ENCODE measurements at places on chromosomes 4 and X.

- H3K4me1 ChIP-seq, result peaks cover 35% of the 10 kb centered on the region
- peaks cover 11% of the 10 kb centered on the region for H3K36me3 ChIP-seq
- no peak overlapping the region for H3K4me3 ChIP-seq
These were observed 12.4 kb downstream of the STAG2 start for GRCh38 chrX:123973921-123974320.

- no peak overlapping the region for H3K4me3 ChIP-seq
- no peaks in the 10 kb centered on the region for H3K4me1 ChIP-seq
- H3K27ac ChIP-seq, result no peak overlapping the region
- DNase-seq, result no peak
- H3K36me3 ChIP-seq, result no peaks in the 10 kb centered on the region
These were observed 147.7 kb upstream of the GYPA start for GRCh38 chr4:144288011-144288903.

DNA sequence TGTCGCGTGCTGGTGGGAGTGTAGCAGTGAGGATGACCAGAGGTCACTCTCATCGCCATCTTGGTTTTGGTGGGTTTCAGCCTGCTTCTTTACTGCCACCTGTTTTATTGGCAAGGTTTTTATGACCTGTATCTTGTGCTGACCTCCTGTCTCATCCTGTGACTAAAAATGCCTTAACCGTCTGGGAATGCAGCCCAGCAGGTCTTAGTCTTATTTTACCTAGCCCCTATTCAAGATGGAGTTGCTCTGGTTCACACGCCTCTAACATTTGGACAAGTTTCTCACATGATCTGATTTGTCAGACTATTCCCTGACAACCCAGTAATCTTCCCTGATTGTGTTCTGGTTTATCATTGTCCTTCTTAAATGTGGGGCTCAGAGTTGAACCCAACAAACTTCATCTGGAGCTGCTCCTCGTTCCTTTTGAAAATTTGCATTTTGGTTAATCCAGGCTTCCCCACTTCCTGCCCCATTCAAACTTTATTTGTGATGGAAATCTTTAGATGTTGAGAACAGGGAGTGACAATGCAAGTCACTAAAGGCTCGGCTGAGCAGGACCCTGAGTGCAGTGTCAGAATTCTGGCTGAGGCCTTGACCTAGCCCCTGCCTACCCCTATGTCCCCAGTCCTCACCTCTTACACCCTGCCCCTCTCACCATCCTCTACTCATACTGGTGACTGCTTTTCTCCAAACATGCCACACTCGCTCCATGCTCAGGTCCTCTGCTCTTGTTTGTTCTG lies 226.8 kb downstream of the STIM2 start:
- no peak for DNase-seq
- peaks cover 35% of the 10 kb centered on the region for H3K27me3 ChIP-seq
- no peak overlapping the region for H3K4me3 ChIP-seq
- H3K27ac ChIP-seq, result no peak overlapping the region
- H3K36me3 ChIP-seq, result no peaks in the 10 kb centered on the region

GRCh38 chr4:110034026-110034393 lies 121.3 kb downstream of the EGF start:
- peaks cover 14% of the 10 kb centered on the region for H3K4me1 ChIP-seq
- no peak overlapping the region for H3K27ac ChIP-seq
- no peak for DNase-seq
- H3K27me3 ChIP-seq, result peaks cover 26% of the 10 kb centered on the region
- peaks cover 2% of the 10 kb centered on the region for H3K36me3 ChIP-seq

- no peak for DNase-seq
- peaks cover 10% of the 10 kb centered on the region for H3K36me3 ChIP-seq
- no peaks in the 10 kb centered on the region for H3K27me3 ChIP-seq
- H3K4me1 ChIP-seq, result peaks cover 34% of the 10 kb centered on the region
- peak overlapping the region; percentile 92 for H3K4me3 ChIP-seq
These were observed 50.7 kb downstream of the CLDN34 start for GRCh38 chrX:10017872-10018271.

DNA sequence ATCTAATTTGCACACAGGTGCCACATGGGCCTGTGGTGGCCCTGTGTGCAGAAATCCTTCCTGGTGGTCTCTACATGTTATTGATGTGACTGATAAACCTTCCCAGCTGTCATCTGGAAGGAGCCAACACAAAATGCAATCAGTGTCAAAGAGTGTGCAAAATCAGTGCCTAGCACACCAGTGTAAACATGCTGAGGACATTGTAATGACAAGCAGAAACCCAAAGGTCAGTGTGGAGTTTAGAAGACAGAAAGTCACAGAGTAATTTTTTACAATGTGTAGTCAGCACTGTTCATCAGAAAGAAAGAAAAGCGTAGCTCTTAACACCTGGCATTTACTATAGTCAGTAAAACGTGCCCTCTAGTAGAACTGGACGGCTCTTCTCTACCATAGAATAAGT lies 50.3 kb downstream of the PHKA2 start:
- H3K36me3 ChIP-seq, result no peaks in the 10 kb centered on the region
- no peak overlapping the region for H3K4me3 ChIP-seq
- no peaks in the 10 kb centered on the region for H3K4me1 ChIP-seq
- DNase-seq, result no peak

GRCh38 chrX:57977992-57978391 lies 67.7 kb upstream of the ZXDA start:
- H3K27me3 ChIP-seq, result no peaks in the 10 kb centered on the region
- no peaks in the 10 kb centered on the region for H3K36me3 ChIP-seq
- no peaks in the 10 kb centered on the region for H3K4me1 ChIP-seq
- no peak overlapping the region for H3K4me3 ChIP-seq
- no peak overlapping the region for H3K27ac ChIP-seq

- no peaks in the 10 kb centered on the region for H3K4me1 ChIP-seq
- no peak overlapping the region for H3K4me3 ChIP-seq
- no peak overlapping the region for H3K27ac ChIP-seq
- no peak for DNase-seq
- no peaks in the 10 kb centered on the region for H3K36me3 ChIP-seq
These were observed 228.5 kb downstream of the ANKRD50 start for GRCh38 chr4:124484008-124484407.

GRCh38 chrX:27679281-27679680 lies 89.1 kb downstream of the DCAF8L2 start:
- DNase-seq, result no peak
- H3K27me3 ChIP-seq, result no peaks in the 10 kb centered on the region
- H3K4me3 ChIP-seq, result no peak overlapping the region

DNA sequence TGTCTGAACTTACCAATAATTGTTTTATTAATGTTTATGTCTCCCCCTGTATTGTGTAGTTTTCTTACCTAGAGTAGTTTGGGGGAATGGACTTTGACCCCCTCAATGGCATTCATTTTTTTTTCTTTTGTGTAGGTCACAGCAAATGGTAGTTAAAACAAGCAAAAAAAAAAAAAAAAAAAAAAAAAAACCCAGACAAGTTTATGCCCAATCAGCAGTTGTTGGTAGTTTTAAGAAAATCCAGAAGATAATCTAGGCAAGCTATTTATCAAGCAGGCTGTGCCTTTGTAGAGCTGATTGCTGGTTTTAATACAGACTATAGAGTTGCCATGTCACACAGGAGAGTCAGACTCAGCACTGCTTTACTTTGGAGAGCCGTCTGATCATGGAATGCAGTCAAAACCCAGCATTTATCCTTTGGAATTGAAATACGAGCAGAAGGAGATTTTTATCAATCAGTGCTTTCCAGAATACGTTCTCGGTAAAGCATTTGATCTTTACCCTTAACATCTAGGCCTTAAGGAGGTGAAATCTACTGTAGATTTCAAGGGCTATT lies 16.6 kb downstream of the DCUN1D4 start:
- no peak for DNase-seq
- no peak overlapping the region for H3K4me3 ChIP-seq
- no peak overlapping the region for H3K27ac ChIP-seq
- peaks cover 8% of the 10 kb centered on the region for H3K4me1 ChIP-seq
- no peaks in the 10 kb centered on the region for H3K27me3 ChIP-seq

DNA sequence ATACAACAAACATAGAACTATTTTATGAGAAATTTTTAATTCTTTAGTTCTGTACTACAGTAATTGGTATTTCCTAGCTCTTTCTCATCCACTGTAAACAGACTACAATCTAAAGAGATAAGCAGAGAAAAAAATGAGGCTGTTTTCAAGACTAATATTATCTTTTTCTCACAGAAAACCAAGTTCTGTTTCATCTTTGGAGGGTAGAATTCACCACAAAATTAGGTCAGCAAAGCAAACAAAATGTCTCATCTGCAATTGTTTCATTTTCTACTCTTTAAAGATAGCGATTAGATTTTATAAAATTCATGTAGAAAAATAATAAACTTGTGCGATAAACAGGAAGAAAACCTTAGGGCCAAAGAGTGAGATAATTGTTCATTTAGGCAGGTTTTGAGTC lies 10.8 kb downstream of the APOO start:
- H3K36me3 ChIP-seq, result no peaks in the 10 kb centered on the region
- no peak for DNase-seq
- H3K27me3 ChIP-seq, result no peaks in the 10 kb centered on the region
- H3K27ac ChIP-seq, result no peak overlapping the region
- H3K4me3 ChIP-seq, result no peak overlapping the region

DNA sequence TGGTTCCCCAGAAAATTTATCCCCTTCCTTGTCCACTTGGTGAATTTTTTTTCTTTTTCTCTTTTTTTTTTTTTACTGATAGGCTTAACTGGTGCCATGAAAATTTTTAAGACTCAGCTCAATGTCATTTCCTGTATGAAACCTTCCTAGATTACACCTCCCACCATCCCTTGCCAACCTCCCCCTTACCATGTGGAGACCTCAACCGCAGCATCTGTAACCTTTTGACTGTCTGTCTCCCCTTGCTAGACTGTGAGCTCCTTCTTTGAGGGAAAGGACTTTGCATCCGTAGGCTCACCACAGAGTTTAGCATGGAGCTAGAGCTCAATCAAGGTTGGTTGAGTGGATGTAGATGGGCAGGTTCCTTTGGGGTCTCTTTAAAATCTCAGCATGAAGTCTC lies 5.2 kb upstream of the PGRMC1 start:
- no peaks in the 10 kb centered on the region for H3K36me3 ChIP-seq
- DNase-seq, result no peak
- no peak overlapping the region for H3K4me3 ChIP-seq
- peaks cover 37% of the 10 kb centered on the region for H3K27me3 ChIP-seq

DNA sequence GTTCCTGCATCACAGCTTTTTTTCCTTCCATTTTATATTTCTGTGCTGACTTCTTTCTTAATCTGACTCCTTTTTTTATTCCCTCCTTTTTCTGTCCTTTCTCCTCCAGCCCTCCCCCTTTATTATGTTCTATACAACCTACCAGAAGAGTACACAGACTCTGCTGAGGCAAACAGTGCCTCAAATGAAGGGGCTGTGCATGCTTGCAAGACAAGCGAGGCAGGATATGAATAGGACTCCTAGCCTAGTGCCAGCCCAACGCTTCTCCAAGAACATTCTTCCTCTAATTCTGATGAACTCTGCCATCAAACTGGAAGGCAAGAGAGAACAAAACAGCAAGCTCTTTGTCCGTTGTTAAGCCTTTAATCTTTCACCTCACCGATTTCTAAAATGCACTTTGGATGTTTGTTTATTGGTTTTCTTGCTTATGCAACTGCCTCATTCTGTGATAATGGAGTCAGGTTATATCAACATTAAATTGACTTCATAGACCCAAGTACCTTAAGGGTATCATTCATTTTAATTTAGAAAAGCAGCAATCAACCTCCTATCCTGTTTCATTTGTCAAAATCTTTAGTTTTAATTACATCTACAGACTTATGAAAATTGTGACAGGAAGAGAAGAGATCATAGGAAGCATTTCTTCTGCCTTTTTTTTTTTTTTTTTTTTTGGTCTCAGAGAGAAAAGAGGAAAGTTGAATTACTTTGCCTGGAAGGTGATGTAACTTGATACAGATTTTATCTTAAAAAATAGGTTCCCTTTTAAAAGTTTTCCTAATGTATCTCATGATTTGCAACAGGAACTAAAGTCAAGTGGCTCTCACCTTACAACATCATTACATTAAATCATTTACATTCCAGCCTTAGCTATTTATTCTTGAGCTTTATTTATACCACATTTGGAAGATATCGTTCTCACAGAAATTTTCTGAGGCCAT lies 284.7 kb upstream of the FTHL17 start:
- H3K27me3 ChIP-seq, result peaks cover 2% of the 10 kb centered on the region
- DNase-seq, result no peak
- no peak overlapping the region for H3K4me3 ChIP-seq
- no peaks in the 10 kb centered on the region for H3K4me1 ChIP-seq

- H3K27me3 ChIP-seq, result no peaks in the 10 kb centered on the region
- peaks cover 41% of the 10 kb centered on the region for H3K36me3 ChIP-seq
- no peak overlapping the region for H3K4me3 ChIP-seq
- peaks cover 9% of the 10 kb centered on the region for H3K4me1 ChIP-seq
These were observed 81.3 kb upstream of the TLR2 start for GRCh38 chr4:153602758-153603157.

DNA sequence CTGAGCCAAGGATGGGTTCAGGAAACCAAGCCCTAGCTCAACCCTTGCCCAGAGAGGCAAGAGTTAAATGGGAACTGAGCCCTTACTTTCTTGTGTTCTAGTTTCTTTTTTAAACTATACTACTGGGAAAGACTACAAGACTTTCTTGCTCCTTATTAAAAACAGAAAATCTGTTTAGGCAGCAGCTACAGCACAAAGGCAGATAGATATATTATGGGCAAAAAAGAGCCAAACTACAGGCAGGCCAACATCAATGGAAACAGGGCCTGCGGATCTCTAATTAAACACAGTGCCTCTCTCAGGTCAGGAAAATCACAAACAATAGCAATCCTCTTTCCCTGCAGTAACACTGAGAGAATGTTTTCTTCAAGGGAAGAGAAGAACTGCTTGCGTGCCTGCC lies 226.0 kb downstream of the LDB2 start:
- DNase-seq, result no peak
- H3K27me3 ChIP-seq, result no peaks in the 10 kb centered on the region
- no peaks in the 10 kb centered on the region for H3K36me3 ChIP-seq
- H3K27ac ChIP-seq, result no peak overlapping the region

GRCh38 chr4:21780148-21780547 lies 168.4 kb downstream of the KCNIP4 start:
- H3K36me3 ChIP-seq, result no peaks in the 10 kb centered on the region
- no peak for DNase-seq
- no peaks in the 10 kb centered on the region for H3K4me1 ChIP-seq
- H3K4me3 ChIP-seq, result no peak overlapping the region
- H3K27me3 ChIP-seq, result peaks cover 6% of the 10 kb centered on the region
- H3K27ac ChIP-seq, result no peak overlapping the region

DNA sequence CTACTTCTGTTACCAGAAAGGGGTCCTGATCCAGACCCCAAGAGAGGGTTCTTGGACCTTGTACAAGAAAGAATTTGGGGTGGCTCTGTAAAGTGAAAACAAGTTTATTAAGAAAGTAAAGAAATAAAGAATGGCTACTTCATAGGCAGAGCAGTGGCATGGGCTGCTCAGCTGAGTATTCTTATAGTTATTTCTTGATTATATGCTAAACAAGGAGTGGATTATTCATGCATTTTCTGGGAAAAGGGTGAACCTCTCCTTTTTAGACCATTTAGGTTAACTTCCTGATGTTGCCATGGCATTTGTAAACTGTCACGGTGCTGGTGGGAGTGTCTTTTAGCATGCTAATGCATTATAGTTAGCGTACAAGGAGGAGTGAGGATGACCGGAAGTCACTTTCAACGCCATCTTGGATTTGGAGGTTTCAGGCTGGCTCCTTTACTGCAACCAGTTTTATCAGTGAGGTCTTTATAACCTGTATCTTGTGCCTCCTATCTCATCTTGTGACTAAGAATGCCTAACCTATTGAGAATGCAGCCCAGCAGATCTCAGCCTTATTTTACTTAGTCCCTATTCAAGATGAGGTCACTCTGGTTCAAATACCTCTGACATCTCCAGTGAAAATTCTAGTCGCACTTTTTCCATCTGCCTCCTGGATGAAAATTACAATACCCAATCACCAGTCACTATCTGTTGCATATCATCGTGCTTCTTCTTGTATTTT lies 15.5 kb upstream of the TDO2 start:
- DNase-seq, result no peak
- no peak overlapping the region for H3K4me3 ChIP-seq
- H3K27me3 ChIP-seq, result peaks cover 3% of the 10 kb centered on the region
